ENCODE measurements at places on chromosomes 1 and 21.
A peak's percentile ranks its signal among the peaks of the same experiment; 100 is the strongest.

DNA sequence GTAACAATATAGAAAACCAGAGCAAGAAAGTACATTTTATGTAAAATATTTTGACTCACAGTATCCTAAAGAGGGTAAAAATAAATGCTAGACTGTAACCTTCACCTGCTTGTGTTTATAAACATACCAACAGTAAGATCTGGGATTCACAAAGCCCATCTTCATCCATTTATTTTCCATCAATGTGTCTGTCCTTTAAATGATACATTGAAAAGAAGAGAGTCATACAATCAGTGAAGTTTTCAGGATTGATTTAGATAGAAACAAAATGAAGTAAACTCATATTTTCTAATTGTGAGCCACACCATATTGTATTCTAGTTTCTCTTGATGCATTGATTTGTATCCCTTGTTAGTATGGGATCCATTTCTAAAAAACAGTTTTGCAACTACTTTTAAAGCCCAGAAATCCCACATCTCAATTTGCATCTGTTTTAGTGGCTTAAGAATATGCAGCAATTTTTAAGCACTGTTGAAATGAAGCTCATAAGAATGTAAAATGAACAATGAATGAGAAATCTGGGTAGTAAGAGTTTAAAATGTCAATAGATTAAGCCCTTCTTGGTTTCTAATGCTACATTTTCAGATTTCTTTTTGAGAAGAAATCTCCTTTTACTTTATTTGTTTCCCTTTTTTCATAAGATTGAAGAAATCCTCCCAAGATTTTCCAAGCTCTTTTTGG, 548.1 kb upstream of the ADGRL2 start:
- DNase-seq: no peak

DNA sequence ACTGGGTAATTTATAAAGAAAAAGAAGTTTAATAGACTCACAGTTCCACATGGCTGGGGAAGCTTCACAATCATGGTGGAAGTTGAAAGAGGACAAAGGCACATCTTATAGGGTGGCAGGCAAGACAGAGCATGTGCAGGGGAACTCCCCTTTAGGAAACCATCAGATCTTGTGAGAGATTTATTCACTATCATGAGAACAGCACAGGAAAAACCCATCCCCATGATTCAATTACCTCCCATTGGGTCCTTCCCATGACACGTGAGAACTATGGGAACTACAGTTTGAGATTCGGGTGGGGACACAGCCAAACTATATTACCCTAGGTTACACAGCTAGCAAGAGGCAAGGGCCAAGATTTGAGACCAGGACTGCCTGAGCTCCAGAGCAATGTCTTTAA, 30.4 kb upstream of the SOX13 start:
- no peak for DNase-seq

- DNase-seq: no peak
These were observed 3.4 kb downstream of the MAP3K7CL start for GRCh38 chr21:29133796-29134195.

- peak; percentile 48 for DNase-seq
These were observed 16.5 kb downstream of the CCDC30 start for GRCh38 chr1:42479621-42480020.

- DNase-seq: peak; percentile 43
These were observed 2.3 kb downstream of the HMGCS2 start for GRCh38 chr1:119766374-119766794.

DNA sequence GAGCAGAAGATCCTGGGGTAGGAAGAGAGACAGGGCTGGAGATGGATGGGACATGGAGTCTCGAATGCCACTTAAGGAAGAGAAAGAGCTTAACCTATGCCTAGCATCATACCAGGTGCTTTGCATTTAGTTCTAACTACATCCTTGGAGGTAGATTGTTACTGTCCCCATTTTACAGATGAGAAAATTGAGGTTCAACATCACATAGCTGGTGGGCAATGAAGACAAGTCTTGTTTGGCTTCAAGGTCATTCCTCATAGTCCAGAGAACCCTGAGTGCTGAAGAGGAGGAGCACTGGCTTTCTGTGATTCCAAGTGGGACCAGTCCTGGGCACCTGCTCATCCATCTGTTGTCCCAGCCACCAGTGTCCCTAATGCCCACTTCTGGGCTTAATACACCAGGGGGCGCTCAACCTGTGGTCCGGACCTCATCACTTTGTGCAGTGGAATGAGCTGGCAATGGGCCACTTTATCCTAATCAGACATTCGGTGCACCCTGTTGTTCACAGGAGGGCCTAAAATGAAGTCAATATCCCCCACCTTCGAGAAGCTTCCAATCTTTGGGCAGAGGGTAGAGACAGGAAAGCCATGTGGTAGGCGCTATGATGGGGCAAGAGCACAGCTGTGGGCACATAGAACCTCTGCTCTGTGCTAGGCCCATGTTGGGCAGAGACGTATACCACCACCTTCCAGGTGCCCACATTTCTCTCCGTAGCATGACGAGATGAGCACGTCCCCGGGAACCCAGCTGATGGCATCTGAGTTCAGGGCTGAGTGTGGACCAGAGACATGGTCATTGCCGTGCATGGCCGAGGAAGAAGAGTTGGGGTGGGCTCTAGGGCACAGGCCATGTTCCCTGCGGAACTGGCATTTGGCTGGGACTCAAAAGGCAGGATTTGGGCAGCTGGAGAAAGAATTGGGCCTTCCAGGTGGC, 9.2 kb downstream of the RPS6KA1 start:
- peak; percentile 72 for DNase-seq

GRCh38 chr1:61120998-61121397, 38.6 kb downstream of the NFIA start:
- peak; percentile 18 for DNase-seq

Data from DMS53 (cell line).